ENCODE measurements at places on chromosomes 6 and 20. TPM values are rescaled to one million over a fixed set of nuclear protein-coding genes. Genes with fewer than 3 reads are reported as not detected.

The RSPH3 gene
- total RNA-seq, result 6.3 TPM

The LAMA4 gene
- 0.14 TPM for total RNA-seq

The MOG gene
- not detected for total RNA-seq

The CFB gene
- total RNA-seq, result 3.5 TPM

The VPS52 gene
- 54.9 TPM for total RNA-seq

The VSX1 gene
- 0.12 TPM for total RNA-seq

The SYNGAP1 gene
- total RNA-seq, result 86.9 TPM

The TNF gene
- 57.8 TPM for total RNA-seq

The LRRN4 gene
- total RNA-seq, result not detected

The DCDC2 gene
- not detected for total RNA-seq

The NCOA6 gene
- total RNA-seq, result 34.9 TPM

The LRFN2 gene
- total RNA-seq, result 0.12 TPM

The CDH26 gene
- 3.1 TPM for total RNA-seq

The DDX43 gene
- 0.77 TPM for total RNA-seq

The BNIP5 gene
- total RNA-seq, result not detected

The MAS1 gene
- not detected for total RNA-seq

The ZC2HC1B gene
- total RNA-seq, result not detected

The DPPA5 gene
- not detected for total RNA-seq

The ALDH8A1 gene
- 5.6 TPM for total RNA-seq

The HLA-DQA1 gene
- total RNA-seq, result 2.2 TPM

The FRK gene
- total RNA-seq, result 0.02 TPM

The C6orf15 gene
- total RNA-seq, result not detected

The ZC3H12D gene
- 106 TPM for total RNA-seq

The AVP gene
- total RNA-seq, result not detected

The PTCRA gene
- not detected for total RNA-seq

The NOX3 gene
- not detected for total RNA-seq

The FAM209B gene
- total RNA-seq, result 1.7 TPM

The RBCK1 gene
- total RNA-seq, result 176 TPM

The TGM3 gene
- not detected for total RNA-seq

The IP6K3 gene
- not detected for total RNA-seq

The ADAT2 gene
- total RNA-seq, result 29.0 TPM

The BMP2 gene
- not detected for total RNA-seq

The MUCL3 gene
- total RNA-seq, result 0.09 TPM
